Ovary (tissue), 10 donors: ENCODE measurements at places on chromosomes 7 and 10.

- DNase-seq, result no peak
These were observed 190.9 kb downstream of the FANK1 start for GRCh38 chr10:126087153-126087680.

DNA sequence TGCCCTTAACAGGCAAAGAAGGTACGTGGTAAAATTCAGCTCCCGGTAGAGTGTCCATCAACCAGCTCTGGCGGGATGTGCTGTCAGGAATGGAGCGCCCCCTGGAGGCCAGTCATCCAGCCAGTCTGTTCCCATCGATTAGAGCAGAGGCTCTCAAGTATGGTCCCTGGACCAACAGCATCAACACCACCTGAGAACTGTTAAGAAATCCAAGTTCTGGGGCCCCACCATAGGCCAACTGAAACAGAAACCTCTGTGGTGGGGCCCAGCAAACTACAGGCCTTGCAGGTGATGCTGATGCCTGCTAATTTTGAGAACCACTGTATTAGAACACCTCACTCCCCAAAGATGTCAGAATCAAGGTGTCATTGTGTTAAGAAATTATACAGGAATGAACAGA, 109.2 kb downstream of the DPY19L1 start:
- no peak for DNase-seq

GRCh38 chr10:77049896-77050295, 587.7 kb downstream of the KCNMA1 start:
- no peak for DNase-seq

GRCh38 chr7:151692721-151693120, 173.0 kb upstream of the RHEB start:
- peak; percentile 13 for DNase-seq

DNA sequence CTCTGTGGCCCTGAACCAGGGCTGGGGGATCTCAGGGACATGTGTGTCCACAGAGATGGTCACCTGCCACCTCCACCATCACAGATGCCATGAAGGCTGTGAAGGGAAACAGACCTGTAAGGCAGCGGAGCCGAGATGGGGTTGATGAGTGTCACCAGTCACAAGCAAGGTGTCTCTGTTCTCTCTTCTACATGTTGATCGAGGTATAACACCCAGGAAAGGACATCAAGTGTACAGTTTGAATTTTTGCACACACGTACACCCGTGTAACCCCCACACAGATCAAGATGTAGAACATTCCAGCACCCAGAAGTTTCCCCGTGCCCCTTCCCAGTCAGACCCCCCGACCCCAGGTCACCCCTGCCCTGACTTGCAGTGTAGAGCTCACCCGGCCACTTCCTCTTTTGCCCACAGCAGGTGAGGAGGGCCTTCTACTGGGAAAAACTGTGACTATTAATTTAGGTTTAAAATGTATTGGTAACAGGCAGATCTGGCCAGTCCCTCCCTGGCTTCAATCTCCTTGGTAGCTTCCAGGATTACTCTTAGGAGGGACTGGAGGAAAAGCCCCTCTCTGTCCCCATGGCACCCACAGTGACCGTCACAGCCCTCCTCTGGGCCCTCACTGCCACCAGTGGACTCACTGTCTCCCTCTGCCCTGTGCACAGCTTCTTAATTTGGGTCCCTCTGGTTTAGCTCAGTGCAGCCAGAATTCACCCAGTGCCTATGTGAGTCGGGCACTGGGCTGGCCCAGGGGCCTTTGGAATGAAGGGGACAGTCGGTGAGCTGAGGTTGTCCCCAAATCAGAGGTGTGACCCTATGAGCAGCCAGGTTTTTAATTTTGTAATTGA, 108.2 kb downstream of the LHPP start:
- no peak for DNase-seq

- DNase-seq, result no peak
These were observed 84.9 kb downstream of the CNOT4 start for GRCh38 chr7:135425036-135425435.

- DNase-seq, result no peak
These were observed 42.3 kb upstream of the CDHR3 start for GRCh38 chr7:105920766-105921165.

DNA sequence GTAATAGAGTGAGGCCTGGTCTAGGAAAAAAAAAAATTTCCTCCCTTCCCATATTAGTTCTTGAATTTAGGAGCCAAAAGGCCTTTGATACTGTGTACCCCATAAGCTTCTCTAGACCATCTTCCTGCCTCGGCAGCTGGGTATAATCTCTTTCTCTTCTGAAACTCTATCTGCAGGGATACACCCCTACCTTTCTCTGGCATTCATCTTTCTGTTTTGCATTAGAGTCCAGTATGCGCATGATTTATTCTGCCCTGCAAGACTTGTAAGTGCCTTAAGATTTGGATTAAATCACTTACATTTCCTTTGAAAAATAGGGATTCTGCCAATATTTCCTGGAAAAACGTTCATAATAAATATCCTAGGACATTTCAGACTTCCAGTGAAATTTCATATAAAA, 431.2 kb downstream of the PLXDC2 start:
- DNase-seq, result no peak

- DNase-seq, result no peak
These were observed 86.3 kb upstream of the CAPZA2 start for GRCh38 chr7:116776046-116776445.

DNA sequence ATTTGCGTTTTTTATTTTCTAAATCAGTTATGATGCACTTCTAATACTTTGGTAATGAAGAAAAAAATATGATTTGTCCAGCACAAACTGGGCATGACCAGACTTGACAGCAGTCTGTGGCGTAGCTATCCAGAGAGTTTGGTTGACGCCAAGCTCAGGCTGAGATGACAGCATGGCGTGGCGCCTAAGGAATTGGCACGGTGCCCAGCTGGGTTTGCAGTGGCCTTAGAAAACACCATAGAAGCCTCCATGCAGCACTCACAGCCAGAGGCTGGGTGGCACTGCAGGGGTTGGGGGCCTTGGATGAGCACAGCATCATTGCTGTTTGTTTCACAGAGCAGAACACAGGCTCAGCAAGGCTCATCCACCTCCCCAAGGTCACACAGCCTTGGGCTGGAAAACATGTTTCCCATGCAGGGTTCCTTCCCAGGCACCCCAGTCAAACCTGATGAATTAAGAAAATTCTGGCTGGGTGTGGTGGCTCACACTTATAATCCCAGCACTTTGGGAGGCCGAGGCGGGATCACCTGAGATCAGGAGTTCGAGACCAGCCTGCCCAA, 88.9 kb downstream of the GTF2IRD1 start:
- peak; percentile 40 for DNase-seq

DNA sequence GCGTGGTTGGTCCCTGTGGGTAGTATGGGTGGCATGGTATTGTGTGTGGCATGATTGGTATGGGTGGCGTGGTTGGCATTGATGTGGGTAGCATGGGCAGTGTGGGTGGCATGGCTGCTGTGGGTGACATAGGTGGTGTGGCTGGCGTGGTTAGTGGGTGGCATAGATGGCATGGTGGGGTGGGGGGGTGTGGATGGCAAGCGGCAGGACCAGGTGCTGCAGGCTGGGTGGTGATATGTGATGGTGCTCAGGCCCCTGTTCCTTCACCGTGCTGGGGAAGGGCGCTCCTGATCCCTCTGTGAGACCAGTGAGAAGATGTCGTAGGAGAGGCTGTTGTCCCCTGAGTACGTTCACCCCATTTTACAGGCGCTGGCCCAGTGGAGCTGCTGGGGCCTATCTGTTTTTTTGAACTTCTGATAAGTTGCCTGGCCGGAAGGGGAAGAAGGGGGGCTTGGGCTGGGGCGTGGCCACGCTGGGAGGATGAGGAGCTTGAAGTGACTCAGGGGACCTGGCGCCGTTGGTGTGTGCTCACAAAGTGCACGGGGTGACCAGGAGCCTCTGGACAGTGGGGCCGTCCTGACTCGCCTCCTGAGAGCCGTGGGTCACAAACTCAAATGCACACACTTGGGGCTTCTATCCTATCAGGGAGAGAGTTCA, 17.5 kb downstream of the INPP5A start:
- peak; percentile 21 for DNase-seq

- no peak for DNase-seq
These were observed 107.6 kb downstream of the TES start for GRCh38 chr7:116317907-116318306.

DNA sequence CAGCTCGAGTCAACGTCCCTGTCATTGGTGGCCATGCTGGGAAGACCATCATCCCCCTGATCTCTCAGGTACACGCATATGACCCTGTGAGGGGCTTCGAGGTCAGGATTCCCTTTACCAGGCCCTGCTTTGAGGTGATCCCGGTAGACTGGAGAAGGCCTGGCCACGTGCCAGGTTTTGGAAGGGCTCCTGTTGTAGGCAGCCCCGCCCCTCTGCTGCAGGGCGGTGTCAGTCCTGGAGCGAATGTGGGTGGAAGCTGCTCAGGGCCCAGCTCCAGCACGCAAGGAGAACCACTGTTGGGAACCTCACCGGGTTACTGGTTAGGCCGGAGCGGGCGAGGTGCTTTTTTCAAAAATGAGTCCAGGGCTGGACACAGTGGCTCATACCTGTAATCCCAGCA, 15.6 kb downstream of the MDH2 start:
- DNase-seq, result no peak

DNA sequence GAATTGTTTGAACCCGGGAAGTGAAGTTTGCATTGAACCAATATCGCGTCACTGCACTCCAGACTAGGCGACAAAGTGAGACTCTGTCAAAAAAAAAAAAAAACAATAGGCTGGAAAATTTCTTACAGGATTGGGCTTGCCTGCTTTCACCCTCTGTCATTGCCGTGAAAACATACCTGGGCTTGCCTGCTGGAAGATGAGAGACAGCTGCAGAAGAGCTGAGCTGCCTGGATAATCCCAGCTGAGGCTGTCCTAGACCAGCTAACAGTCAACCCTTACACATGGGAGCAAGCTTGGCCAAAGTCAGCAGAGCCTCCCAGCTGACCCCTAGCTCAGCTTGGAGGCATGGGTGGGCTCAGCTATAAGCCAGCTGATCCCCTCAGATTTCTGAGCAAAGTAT, 306.2 kb downstream of the CCSER2 start:
- no peak for DNase-seq

- no peak for DNase-seq
These were observed 64.3 kb downstream of the MYL10 start for GRCh38 chr7:101564778-101565211.

- no peak for DNase-seq
These were observed 116.8 kb downstream of the AUTS2 start for GRCh38 chr7:69714886-69715576.

- no peak for DNase-seq
These were observed 28.6 kb downstream of the VCL start for GRCh38 chr10:74026428-74027015.

DNA sequence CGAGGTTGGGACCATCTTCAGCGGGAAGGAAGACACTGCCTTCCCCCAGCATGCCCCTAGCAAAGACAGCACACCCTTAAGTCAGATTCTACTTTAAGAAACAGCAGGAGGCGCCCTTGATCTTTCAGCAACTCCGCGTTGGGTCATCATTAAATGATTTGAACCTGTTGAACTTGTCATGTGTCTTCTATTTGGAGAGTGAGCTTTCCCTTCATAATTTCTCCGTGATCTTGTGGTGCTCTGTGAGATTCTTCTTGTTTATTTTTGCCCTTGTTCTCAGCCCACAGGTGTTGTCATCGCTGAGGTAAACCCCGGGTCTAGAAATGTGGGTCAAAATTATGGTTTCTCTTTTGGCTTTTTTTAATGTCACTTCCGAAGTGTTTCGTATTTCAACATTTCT, 49.5 kb upstream of the PITRM1 start:
- DNase-seq, result no peak

GRCh38 chr10:53006663-53007526, 234.3 kb upstream of the MBL2 start:
- DNase-seq, result no peak

GRCh38 chr10:33536508-33536907, 202.0 kb upstream of the NRP1 start:
- DNase-seq, result no peak
